ENCODE measurements at places on chromosomes 7 and 10.

DNA sequence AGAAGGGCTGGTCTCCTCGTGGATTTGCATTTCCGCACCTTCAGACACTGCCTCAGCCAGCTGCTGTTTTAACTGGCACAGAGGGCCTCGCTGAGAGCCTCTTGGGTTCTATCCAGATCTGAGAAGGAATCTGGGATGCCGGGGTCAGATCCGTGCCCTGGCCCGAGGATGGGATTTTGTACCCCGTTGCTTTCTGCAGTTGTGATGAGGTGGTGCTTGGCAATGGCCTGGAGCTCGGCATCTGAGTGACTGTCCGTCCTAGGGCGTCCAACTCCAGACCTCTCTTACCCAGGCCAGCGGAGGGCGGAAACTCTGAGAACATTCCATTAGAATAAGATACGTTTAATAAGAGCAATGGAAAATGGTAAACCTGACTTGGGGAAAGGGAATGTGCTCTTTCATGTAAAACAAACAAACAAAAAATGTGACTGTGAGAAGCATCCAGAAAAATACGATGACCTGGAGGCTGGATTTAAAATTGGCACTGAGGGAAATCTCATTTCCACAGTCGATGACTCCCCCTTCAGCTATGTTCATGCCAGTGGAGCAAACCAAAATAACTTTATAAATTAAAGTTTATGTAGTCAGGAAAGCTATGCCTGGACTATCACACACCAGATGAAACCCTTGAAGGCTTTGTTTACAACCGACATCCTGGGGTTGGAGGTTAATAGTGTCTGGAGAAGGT, 39.6 kb downstream of the GRK5 start:
- no peak for DNase-seq

- no peak for DNase-seq
Observed at GRCh38 chr7:75969182-75969581, 25.2 kb downstream of the TMEM120A start.

DNA sequence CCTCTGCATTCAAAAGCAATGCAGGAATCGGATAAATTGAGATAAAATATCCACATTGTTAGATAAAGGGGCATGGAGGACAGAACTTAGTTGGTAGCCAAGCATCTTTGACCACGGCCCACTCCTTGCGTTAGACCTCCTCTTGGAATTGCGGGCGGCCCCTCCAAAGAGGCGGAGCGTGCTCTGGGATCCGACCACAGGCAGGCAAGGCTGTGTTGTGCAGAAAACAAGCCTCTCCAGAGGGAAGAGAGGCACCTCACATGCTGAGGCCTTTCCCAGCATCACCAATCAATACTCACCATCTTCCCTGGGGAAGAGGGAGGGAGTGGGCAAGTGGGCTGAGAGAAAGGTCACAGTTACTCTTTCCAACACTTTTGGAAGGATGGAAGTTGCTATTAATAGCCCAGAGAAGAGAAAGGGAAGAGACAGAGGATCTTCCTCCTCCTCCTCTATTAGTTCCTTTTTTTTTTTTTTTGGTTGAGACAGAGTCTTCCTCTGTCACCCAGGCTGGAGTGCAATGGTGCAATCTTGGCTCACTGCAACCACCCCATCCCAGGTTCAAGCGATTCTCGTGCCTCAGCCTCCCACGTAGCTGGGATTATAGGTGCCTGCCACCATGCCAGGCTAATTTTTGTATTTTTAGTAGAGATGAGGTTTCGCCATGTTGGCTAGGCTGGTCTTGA, 49.7 kb upstream of the NRF1 start:
- DNase-seq = no peak

- no peak for DNase-seq
Observed at GRCh38 chr7:89618274-89618673, 536.0 kb upstream of the STEAP1 start.

DNA sequence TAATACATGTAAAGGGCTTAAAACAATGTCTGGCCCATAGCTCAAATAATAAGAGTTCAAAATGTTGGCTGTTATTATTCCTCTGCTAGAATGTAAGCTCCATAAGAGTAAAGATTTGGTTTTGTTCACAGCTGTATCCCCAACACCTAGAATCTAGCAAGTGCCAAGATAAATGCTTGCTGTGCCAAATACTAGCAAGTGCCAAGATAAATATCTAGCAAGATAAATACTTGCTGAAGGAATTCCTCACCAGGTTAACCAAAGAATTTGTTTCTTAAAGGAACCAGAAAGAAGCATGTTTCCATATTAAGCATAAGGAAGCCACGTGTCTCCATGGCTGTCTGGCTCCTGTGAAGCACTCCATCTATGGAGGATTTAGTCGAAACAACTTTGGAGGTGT, 235.2 kb upstream of the SP4 start:
- DNase-seq = no peak

DNA sequence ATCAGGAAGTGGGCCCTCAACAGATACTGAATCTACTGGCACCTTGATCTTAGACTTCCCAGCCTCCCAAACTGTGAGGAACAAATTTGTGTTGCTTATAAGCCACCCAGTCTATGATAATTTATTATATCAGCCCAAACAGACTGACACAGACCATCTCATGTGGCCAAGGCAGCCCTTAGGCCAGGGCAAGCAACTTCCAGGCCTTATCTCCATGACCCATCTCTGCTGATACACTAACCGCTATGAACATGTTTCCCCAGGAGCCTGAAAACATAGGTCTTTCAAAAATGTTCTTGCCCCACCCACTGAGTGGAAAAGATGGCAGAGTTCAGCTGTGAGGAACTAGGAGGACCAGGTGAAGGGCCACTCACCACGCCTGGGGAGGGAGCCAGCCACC, 3.2 kb upstream of the BLOC1S2 start:
- no peak for DNase-seq

GRCh38 chr10:118355234-118355633, 13.1 kb upstream of the FAM204A start:
- DNase-seq = no peak

GRCh38 chr7:15703732-15704131, 17.2 kb upstream of the MEOX2 start:
- DNase-seq = no peak

GRCh38 chr10:119368991-119369869, 161.9 kb downstream of the GRK5 start:
- DNase-seq = no peak

DNA sequence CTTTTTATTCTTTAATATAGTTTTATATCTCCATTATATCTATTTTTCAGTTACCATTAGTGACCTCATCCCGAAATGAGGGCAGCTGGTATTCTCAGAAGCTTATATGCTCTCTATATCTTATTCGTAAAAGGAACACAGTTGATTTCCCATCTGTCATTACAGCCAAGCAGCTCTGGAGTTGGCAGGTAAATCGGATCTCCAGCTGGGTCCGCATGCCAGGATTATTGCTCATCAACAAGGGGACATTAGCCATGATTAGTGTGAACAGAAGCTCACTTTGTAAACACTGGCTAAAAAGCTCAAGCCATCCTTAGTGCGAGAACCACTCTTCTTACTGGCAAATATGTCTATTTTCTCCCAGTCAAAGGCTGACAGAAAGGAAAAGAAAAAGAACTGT, 180.3 kb downstream of the NPSR1 start:
- no peak for DNase-seq

GRCh38 chr7:149205690-149206381, 10.5 kb downstream of the ZNF282 start:
- no peak for DNase-seq

DNA sequence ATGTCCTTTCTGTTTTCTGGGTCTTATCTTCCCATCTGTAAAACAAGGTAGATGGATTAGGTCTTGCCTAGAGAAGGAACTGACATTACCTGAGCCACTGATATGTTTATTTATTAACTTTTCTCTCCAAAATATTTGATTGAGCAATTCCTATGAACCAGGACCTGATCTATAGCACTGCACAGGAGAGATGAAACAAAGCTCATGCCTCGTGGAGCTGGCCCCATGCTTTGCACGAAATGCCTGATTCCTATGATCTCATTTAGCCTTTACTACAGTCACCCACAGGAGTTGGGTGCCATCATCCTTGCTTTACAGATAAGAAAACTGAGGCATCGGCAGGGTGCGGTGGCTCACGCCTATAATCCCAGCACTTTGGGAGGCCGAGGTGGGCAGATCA, 48.2 kb upstream of the ZMIZ1 start:
- no peak for DNase-seq

DNA sequence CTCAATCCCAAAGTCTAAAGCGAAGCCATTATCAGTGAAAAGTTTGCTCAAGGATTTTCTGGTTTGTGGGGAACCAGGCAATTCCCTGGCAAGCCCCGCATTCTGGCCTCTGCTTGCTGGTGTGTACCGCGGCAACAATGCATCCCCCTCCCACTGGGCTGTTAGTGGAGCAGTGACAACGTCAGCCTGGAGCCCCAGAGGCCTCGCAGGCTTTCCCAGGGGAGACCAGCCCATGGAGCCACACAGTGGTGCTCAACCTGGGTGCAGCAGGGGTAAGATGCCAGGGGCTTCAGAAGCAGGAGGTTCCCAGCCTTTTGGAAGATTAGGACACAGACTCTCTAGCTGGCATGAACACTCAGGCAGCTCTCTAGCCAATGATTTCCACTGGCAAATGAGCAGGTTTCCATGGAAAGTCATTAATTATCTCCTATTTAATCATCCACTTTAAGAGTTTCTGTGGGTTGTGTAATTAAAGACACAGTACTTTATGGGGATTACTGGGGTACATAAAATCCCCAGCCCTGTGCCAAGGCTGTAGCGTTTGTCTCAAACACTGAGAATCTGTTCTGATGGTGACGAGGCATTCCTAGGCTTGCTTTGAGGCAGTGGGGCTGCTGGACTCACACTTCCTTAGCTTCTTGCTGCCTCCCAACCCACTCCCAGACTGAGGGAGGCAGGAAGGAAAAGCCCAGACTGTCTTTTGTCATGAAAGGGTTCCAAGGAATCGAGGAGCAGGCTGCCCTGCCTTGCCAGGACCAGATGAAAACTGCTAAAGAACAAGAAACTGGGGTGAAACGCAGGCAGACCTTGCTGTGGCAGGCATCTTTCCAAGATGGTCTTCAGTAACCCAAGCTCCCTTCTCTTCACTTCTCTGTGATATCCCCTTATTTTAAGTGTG, 411.9 kb upstream of the SHH start:
- DNase-seq = no peak

- DNase-seq = no peak
Observed at GRCh38 chr10:74753442-74754211, 72.8 kb upstream of the KAT6B start.

- DNase-seq = no peak
Observed at GRCh38 chr7:115618676-115619075, 411.9 kb downstream of the TFEC start.

DNA sequence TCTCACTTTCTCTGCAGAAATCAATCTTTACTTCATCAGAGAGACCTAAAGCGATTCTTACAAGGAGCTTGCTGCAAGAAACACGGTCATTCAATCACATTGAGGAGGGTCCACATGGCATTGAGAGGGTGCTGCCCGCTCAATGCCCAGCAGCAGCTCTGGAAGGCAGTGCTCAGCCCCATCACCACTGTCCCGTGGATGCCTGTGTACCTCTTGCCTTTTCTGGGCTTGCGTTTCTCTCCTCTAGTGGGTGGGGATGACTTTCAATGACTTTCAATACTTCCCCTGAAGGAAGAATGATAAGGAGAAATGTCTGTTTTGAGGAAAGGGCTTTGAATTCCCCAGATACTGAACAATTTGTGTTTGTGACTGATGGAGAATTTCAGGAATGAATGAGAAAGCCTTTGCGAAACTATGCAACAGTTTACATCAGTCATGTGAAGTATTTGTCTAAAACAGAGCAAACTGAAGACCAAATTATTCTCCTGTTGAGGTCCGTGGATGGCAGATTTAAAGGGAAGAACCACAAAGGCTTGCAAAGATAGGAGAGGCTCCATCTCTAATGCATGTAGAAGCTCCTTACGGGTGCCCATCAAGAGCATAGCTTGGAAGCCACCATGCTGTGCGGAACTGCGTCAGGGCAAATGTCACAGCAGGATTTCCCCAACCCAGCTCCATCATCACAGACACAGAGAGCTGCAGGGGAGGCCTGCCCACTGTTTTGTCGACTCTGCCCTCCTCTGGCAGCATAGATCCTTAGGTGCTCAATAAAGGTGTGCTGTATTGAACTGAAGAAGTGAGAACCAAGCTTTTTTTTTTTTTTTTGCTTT, 6.6 kb upstream of the ZNF22 start:
- DNase-seq = no peak

- DNase-seq = no peak
Observed at GRCh38 chr7:129317450-129317849, 92.6 kb downstream of the AHCYL2 start.

DNA sequence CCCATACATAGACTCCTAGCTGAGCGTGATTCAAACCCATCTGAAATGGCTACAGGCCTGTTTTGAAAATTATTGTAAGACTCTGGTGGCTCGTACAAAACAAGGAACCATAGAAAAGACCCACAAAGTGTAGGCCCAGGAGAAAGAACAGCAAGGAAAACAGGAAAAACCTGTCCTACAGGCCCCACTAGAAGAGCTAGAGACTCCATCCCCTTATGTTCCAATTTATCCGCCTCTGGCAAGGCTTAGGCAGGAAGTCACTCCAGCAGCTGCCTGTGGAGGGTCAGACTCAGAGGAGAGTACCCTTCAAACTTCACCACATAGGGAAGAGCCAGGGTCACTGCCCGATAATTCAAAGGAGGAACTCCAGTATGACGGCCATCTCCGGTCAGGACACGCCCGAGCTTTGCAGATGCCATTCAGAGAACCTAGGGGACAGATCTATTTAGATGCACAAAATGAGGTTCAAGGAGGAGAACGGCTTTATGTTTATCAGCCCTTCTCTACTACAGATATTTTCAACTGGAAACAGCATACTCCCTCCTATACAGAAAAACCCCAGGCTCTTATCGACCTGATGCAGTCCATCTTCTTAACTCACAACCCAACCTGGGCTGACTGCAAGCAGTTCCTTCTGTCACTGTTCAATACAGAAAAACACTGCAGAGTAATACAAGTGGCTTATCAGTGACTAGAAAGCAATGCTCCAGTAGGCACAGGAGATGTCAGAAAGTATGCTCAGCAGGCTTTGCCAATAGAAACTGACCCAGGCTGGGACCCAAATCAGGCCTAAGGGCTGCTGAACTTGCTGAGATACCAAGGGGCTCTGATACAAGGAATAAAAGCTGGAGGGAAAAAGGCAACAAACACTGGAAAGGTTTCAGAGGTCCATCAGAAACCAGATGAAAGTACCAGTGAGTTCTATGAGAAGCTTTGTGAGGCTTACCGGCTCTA, 8.6 kb upstream of the ZNF33B start:
- DNase-seq = no peak

GRCh38 chr7:140007051-140007690, 55.6 kb downstream of the PARP12 start:
- no peak for DNase-seq

Measured in NCI-H187 treated with DMSO at 0.1 percent for 48 hours (cell line).